Activated T-helper 17 cell treated with anti-CD3 and anti-CD28 coated beads, Interleukin-2, amount 50 U/mL, for 72 hours (primary cell): ENCODE measurements at places on chromosomes 2 and 18.

DNA sequence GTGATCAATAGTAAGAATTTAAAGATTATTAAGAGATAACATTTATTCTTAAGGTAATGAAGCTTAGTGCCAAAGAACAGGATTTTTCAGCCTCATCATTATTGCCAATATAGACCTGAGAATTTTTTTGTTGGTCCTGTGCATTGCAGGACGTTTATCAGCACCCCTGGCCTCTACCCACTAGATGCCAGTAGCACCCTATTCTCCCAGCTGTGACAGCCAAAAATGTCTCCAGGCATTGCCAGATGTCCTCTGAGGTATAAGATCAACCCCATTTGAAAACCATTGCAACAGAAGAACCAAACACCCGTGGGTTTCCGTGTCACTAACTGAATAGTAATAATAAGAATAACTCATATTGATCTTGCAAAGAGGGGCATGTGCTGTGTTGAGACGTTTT, 700.0 kb upstream of the SOX11 start:
- ATAC-seq, result no peak

- ATAC-seq, result peak; percentile 11
Observed at GRCh38 chr2:181632733-181633401, 24.0 kb downstream of the CERKL start.

DNA sequence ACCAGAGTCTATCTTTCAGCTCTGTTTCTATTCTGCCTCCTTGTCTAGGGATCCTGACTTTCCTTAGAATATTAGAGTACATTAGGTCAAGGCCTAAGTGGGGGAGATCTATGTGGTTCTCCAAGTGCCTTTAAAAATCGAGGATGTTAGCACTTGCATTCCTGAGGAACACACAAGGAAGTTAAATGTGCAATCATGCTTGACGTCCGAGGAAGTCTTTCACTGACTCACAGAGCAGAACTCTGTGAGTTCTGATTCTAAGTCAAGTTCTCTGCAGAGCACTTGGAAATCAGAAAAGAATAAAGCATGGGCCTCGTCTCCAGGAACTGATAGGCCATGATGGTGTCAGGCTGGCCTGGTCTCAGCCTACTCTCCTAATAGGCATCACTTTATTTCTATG, 17.2 kb downstream of the FHOD3 start:
- ATAC-seq, result no peak

- ATAC-seq, result no peak
Observed at GRCh38 chr18:7688580-7688979, 121.5 kb downstream of the PTPRM start.

DNA sequence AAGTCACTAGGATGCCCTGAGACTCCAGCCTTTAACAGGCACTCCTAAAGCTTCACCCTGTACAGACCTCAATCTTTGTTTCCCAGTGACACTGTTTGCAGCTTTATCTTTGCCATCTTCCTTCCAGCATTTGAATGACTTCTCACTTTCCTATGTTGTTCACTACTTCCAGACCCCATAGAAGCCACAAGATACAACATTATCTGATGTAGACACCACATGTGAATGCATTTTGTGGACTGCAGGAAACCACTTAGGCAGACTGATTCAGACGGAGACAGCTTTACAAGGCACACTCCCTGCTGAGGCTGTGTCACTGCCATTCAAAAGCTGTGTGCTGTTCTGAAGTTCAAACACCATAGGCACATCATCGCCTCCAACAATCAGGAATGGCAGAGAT, 67.3 kb upstream of the SPATS2L start:
- peak; percentile 56 for ATAC-seq

GRCh38 chr2:190628591-190629319, 20.1 kb upstream of the NAB1 start:
- ATAC-seq, result no peak

GRCh38 chr2:212845941-212846340, 305.5 kb downstream of the IKZF2 start:
- ATAC-seq, result no peak

GRCh38 chr2:196076778-196077568, 8.3 kb upstream of the DNAH7 start:
- ATAC-seq, result no peak

DNA sequence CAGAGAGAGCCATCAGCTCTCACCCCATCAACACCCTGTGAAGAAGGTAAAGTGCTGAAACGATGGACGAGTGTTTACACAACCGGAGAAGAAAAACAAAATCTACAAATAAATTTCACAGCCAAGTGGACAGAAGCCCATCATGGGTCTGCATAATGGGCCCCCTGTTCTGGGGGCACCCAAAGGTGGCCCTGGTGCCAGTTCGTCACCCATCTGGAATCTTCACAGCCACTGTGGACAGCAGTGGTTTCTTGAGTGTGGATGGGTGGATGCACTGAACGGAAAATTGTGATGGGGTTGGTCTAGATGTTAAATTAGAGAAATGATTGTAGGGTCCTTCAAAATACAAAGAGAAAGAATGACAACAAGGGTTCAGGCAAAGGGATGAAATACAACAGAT, 38.8 kb downstream of the ANKMY1 start:
- no peak for ATAC-seq

GRCh38 chr2:397521-397920, 109.6 kb upstream of the ALKAL2 start:
- ATAC-seq, result no peak

GRCh38 chr18:1564793-1565192, 660.1 kb downstream of the ADCYAP1 start:
- ATAC-seq, result no peak

DNA sequence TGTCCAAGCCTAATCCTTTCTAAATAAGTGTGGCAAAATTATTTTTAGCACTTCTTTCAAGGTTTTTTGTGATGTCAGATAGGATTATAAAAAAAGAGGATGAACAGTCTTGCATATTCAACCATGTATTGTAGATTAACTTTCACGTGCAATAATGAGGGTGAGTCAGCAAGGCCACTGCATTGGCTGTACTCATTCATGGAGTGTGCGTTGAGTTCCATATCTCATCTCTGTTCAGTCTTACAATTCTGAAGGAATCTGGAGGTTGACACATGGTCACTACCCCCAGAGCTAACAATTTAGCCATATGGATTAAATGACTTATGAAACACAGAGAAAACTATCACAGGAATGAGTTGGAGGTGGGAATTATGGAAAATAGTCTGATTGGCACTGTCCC, 810.5 kb downstream of the SLC4A3 start:
- no peak for ATAC-seq

GRCh38 chr2:5686536-5686935, 5.6 kb upstream of the SOX11 start:
- no peak for ATAC-seq

- ATAC-seq, result no peak
Observed at GRCh38 chr2:83081826-83082690, 1377.0 kb downstream of the SUCLG1 start.

DNA sequence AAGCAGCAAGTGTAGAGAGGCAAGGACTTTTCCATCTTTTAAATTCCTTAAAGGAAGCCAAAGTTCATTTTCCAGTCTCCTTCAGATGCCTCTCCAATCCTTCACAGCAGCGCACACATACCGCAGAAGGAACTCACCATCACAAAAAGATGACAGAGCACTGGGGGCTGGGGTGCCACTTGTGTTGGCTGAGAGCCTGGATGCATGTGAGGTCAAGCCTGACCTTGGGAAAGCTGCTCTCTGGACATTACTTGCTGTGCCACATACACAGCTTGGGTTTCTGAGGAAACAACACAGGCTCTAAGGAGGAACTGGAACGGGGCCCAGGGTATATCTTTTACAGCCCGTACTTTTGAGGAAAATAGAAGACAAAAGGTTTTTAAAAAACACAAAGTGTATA, 364.3 kb upstream of the MEX3C start:
- no peak for ATAC-seq

DNA sequence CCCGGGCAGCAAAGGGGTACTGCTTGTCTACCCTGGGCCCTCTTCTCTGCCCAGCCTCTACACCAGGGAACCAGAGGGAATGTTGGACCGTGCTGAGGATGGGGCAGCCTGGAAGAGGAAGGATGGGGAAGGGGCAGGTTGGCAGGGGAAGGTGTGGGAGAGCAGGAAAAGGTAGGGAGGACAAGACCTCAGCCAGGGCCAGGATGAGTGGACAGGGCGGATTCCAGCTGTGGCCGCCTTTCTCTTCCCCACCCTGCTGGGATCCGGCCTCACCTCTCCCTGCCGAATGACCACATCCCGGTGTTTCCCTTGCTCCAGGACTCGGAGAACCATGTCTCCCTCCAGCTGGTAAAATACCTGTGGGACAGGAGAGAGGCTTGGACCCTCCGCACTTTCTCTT, 8.9 kb downstream of the HAAO start:
- no peak for ATAC-seq

DNA sequence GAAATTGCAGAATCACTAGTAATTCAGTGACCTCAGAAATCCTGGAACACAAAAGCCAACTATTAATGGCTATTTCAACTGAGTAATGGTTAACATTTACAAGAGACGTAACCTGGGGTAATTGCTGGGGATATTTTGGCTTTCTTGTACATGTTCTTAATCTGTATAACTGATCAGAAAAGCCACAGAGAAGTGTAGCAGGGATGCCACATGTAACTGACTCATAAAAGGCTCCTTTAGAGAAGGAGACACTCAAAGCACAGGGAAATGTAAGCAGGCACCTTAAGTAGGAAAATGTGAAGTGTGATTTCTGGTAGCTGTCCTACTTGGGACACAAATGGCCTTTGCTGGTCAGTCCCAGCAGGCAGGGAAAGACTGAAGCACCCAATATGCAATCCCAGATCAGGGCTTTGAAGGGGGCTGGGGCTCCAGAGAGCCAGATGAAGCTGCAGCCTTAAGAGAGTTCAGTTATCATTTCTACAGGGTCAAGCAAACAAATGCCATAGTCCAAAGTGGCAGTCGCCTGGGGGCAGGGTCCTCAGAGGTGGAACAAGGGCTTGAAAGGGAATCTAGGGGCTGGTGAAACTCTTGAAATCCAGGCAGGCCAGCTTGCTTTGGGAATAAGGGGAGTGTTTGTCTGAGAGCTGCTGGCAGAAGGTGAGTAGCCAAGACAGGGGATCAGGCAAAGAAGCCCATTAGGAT, 7.2 kb upstream of the SPOPL start:
- ATAC-seq, result no peak

DNA sequence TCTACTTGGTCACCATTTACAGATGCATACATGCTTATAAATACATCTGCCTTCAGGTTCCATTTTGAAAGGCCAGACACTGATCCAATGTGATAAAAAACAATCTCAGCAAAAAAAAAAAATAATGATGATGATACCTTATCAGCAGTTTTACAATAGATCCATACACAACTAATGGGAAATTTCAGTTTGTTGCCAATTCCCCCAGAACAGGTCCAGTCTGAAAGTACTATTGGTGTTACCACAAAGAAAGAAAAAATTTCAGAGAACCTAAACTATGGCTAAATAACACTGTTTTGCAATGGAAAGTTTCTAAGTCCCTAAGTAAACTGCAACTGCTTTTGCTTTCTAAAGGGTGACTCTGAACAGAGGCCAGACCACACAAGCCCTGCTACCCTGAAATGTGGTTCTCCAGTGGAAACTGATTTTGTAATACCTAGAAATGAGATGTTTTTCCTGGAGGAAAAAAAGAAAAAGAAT, 54.1 kb downstream of the LPIN2 start:
- peak; percentile 43 for ATAC-seq

GRCh38 chr2:189287982-189288521, 108.5 kb upstream of the COL5A2 start:
- peak; percentile 75 for ATAC-seq

GRCh38 chr2:6937157-6937556, 19.9 kb downstream of the RNF144A start:
- no peak for ATAC-seq

DNA sequence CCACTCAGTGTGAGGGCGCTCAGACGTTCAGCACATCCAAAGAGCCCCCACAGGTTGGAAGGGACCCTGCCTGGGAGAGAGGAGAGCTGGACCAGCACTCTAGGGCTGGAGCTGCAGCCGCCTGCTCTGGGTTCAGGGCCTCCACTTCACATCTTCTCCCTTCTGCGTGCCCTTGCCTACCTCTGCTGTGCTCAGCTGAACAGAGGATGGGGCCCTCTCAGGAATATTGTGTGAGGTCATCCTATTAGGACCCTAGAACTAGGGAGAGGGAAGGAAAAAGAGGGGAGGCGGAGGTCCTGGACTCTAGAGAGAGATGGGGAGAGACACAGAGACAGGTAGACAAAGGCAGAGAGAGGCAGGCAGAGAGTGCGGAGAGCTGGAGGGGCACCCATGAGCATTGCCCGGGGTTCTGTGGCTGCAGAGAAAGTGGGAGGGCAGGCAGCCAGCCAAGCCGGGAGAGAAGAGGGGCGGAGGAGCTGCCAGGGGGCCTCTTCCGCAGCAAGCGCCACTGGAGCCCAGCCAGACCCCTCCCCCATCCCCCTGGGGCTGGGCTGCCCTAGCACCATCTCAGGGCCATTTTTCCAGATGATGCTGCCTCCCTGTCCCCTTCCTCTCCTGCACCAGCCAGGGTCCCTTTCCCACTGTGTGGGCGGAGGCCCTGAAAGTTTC, 8.3 kb upstream of the TNS1 start:
- ATAC-seq, result no peak

DNA sequence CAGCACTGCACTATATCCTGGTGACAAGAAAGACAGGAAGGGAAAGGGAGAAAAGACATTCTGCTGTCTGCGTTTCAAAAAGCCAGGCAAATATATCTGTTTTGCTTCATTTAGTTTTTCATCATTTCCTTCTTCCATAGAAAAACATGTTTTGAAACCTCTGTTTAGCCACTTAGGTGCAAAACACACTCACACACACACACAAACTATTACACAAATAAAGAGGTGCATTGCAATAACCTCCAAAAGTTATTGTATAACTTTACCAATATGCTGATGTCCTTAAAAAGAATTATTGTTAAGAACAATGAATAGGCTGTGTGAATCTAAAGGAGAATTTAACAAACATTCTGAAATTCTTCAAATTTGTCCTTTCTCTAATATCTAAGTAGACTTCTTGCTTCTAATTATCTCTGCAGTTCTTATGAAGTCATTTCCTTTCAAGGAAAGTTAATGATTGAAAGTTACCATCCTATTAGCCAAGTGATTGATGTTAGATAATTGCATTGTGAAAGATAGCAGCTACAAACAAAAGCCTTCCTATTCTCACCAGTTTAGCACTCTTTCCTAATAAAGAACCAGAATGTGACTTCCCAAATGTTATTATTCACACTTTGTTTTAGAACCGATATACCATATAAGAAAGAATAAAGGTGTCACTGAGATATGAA, 516.7 kb downstream of the KCNJ3 start:
- no peak for ATAC-seq

DNA sequence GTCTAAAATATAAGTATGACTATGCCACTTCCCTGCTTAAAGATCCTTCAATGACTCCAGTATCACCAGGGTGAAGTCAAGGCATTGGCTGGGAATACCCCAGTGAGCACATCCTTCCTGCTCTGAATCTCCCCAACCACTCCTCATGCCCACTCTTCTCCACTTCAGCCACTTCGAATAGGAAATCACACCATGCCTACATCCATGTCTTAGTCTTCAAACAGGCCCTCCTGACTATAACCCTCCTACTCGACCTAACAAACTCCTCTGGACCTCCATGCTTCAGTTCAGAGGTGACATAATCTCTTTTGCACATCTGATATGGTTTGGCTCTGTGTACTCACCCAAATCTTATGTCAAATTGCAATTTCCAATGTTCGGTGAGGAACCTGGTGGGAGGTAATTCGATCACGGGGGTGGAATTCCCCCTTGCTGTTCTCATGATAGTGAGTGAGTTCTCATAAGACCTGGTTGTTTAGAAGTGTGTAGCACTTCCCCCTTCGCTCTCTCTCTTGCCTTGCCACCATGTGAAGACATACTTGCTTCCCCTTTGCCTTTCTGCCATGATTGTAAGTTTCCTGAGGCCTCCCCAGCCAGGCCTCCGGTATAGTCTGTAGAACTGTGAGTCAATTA, 87.8 kb upstream of the TFCP2L1 start:
- no peak for ATAC-seq
